ENCODE measurements at places on chromosomes 2 and 18.

DNA sequence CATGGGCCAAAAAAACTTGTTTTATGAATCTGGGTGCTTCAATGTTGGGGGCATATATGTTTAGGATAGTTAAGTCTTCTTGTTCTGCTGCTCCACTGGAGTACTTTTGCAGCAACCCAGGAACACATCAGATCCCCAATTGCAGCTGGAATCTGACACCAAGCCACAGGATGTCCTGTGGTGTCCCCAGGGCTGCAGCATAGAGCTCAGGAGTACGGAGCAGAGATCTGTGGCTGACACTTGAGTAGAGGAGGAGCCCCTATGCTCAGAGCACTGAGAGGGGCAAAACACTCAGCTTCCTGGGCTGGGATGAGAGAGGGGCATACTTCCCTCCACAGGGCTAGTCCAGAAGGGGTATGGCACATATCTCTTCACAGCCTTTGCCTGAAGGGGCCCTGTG lies 138.9 kb upstream of the ERBB4 start:
- no peak for DNase-seq
- no peak overlapping the region for H3K4me3 ChIP-seq
- H3K4me1 ChIP-seq: no peaks in the 10 kb centered on the region
- H3K27me3 ChIP-seq: no peaks in the 10 kb centered on the region

- H3K36me3 ChIP-seq: peaks cover 47% of the 10 kb centered on the region
- H3K4me3 ChIP-seq: peak overlapping the region; percentile 64
- peaks cover 67% of the 10 kb centered on the region for H3K4me1 ChIP-seq
Observed at GRCh38 chr2:230419181-230419580, 3.2 kb downstream of the SP100 start.

DNA sequence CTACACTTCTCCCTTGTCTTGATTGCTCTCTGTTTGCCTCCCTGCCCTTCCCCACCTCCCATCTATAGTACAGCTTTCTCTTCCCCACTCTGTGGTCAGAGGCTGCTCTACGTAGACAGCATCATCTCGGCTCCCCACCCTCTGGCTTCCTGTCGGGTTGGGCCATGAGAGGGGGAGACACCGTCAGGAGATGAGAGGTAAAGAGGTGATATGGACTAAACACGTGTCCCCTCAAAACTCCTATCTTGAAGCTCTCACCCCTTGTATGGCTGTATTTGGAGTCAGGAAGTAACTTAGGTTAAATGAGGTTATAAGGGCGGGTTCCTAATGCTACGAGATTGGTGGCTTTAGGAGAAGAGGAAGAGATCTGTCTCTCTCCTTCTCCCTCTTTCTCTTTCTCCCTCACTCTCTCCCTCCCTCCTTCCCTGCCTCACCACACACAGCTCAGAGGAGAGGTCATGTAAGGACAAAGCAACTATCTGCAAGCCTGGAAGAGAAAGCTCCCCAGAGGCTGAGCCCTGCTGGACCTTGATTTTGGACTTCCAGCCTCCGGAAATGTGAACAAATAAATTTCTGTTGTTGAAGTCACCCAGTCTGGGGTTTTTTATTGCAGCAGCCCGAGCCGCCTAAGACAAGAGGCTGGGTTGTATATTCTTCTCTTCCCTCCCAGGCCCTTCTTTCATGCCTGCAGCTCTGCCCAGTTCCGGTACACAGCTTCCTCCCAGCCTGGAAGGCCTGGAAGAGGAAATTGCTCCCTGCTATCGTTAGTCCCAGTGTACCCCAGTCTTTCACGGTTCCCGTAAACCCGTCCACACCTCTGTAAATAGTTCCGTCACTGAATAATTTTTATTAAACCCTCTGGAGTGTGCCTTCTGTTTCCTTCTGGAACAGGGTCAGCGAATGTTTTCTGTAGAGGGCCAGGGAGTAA lies 138.0 kb downstream of the AKAIN1 start:
- H3K27me3 ChIP-seq: no peaks in the 10 kb centered on the region
- no peaks in the 10 kb centered on the region for H3K36me3 ChIP-seq
- peak; percentile 34 for DNase-seq
- H3K4me1 ChIP-seq: peaks cover 13% of the 10 kb centered on the region

DNA sequence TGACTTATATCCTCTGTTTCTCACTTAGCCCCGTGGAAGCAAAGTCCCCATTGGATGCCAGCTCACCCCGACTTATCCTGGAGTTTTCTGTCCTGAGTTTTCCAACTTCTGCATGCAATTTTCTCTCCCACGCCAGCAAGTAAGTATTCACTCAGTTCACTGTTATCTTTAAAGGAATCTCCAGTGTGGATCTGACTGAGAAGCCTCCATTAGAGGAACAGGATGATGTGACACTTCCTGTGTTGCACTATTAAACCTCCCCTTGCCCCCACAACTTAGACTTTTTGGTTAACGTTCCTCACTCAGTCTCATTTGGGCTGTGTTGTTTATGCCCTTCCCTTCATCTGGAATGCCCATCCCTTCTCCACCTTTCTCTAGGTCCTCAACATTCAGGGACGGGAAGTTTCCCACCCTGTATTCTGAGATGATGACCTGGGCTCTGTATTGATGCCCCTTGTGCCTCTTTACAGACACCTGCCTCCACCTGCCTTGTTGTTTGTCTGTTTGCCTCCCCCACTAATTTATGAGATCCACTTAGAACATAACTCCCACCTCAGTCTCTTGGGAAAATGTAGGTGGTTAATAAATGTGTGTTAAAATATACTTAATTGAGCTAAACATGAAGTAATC lies 536.1 kb upstream of the RAB6C start:
- H3K27me3 ChIP-seq: no peaks in the 10 kb centered on the region
- no peaks in the 10 kb centered on the region for H3K4me1 ChIP-seq
- H3K4me3 ChIP-seq: no peak overlapping the region
- H3K27ac ChIP-seq: no peak overlapping the region
- no peak for DNase-seq

DNA sequence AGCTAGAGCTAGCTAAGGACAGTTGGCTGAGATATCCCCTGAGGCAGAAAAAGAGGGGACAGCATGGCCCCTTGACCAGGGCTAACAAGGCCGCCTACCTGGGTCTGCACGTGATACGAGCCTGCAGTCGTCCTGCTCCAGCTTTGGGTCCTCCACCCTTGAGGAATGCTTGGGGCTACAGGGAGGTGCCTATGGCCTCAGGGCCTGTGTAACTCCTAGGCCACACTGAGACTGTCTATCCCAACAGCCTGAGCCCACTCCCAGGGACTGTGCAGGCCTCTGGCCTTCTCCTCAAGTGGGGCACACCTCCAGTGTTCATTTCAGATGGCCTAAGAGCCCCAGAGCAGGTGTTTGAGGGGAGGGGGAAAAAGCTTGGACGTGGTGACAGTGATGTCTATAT lies 136.7 kb upstream of the SATB2 start:
- H3K27ac ChIP-seq: no peak overlapping the region
- no peak overlapping the region for H3K4me3 ChIP-seq
- no peak for DNase-seq
- H3K36me3 ChIP-seq: no peaks in the 10 kb centered on the region

DNA sequence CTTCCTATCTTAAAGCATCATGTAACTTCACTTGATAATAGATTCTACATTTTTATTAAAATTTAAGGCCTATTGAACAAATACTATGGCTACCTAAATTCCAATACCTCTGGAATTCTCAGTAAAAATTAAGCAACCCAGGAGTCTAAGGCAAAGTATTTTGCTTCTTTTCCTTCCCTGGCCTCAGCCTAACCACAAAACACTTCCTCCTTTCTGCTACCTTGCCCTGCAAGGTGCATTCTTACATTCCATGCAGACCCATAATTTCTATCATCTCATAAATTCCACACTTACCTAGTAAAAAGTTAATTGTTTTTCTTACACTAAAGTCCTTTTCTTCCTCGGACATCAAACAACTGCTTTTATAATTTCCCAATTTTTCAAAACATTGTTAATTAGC lies 3.7 kb downstream of the MBOAT2 start:
- H3K4me3 ChIP-seq: no peak overlapping the region
- H3K27ac ChIP-seq: no peak overlapping the region
- peaks cover 14% of the 10 kb centered on the region for H3K4me1 ChIP-seq
- H3K36me3 ChIP-seq: no peaks in the 10 kb centered on the region

DNA sequence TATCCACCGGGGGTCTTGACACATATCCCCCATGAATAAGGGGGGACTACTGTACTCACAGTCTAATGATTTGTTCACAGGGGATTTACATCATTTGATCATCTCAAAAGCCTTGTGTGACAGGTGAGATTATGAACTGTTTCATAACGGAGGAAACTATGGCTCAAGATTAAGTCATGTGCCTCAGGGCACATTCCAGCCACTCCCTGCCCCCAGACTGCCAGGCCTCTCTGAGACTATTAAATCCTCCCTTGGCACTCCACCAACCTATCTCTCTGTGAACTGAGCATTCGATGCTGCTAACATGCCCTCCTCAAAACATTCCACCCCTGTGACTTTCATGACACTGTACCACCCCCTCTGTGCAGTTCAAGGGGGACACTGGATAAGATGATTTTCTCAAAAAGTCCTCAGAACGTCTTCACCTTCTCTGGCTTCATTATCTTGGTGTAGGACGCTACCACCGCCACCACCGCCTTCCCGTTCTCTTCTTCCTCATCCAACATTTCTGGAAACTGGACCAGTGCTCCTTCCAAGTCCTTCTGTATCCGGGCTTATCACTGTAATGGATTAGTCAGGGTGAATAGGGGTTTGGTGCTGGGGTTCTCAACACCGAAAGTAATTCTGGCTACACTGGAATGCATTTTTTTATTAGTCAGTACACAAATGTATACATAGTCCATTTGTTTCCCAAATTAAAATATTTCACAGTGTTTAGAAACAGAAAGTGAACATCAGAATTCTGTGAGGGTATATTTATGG lies 169.6 kb downstream of the KCNS3 start:
- no peaks in the 10 kb centered on the region for H3K27me3 ChIP-seq
- no peaks in the 10 kb centered on the region for H3K4me1 ChIP-seq
- H3K27ac ChIP-seq: no peak overlapping the region
- H3K4me3 ChIP-seq: no peak overlapping the region
- no peak for DNase-seq

Measured in activated CD4-positive, alpha-beta memory T cell treated with anti-CD3 and anti-CD28 coated beads for 36 hours (primary cell).